ENCODE measurements at places on chromosomes 5 and 9.
A peak's percentile ranks its signal among the peaks of the same experiment; 100 is the strongest.

- DNase-seq: peak; percentile 23
Measured at GRCh38 chr5:147822686-147823491, 8.6 kb downstream of the SPINK1 start.

DNA sequence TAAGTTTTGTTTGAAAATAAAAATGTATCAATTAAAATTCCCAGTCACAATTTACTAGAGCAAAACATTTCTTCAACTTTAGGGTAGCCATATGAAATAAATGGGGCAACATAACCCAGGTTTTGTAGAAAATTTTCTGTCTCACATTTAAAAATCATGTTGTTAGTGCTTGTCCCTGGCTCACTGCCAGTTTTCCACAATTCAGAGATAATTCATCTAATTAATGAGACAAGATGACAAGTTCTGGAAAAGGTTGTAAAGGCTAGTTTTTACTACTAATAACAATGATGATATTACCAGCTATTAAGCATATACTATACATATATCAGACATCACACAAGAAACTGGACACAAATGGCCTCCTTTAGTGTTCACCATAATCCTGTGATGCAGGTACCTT is 45.9 kb downstream of the MEGF9 start:
- DNase-seq: no peak

DNA sequence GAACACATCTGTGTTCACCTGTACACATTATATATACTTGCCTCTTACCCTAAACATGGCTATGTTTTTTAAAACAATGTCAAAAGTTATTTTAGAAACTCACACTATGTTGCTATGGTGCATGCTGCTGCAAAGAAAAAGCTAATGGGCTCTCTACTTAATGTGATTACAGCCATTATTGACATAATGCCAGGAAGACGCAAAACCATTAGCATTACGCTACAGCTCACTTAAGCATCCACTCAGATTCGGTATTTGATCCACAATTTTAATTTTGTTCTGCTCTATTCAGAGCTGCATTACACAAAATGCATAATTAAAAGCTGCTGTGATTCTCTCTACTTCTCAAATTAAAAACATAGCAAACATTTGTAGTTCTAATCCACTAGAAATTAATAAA is 395.2 kb downstream of the BNC2 start:
- DNase-seq: no peak

DNA sequence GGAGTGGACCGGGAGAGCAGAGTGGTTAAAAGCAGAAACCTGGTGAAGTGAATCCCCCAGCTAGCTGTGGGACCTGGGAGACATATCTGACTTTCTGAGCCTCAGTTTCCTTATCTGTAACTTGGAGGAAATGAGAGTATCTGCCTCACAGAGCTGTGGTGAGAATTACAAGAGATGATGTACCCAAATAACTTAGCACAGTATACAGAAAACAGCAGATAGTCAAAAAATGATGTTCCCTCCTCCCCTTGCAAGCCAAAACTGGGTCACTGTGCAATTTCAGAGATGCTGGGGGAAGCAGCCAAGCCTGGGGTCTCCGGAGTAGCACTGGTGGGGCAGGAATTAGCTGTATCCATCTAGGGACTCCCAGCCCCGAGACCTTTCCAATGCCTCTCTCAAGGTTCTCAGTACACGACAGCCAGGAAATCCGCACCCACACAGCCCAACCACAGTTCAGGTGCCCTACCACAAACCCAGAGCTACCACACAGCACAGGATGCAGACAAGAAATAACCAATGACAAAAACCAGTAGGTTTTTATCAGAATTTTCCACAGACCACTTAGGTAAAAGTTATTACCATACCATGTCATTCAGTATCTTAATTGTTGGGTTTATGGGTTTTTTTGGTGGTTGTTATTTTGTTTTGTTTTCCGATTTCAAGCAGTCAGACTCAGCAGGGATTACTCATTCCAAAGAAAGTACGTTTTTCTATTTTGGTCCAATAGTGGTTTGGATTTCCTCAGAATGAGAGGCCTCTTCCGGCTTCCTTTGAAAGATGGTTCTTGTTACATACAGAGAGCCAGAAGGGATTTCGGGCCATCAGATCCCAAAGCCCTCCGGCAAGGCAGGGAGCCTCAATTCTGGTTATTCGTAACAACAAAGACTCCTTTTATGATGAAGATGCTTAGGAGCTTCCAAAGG is 4.9 kb upstream of the HRH2 start:
- DNase-seq: no peak

- DNase-seq: no peak
Measured at GRCh38 chr5:74382123-74382855, 258.2 kb downstream of the ENC1 start.

DNA sequence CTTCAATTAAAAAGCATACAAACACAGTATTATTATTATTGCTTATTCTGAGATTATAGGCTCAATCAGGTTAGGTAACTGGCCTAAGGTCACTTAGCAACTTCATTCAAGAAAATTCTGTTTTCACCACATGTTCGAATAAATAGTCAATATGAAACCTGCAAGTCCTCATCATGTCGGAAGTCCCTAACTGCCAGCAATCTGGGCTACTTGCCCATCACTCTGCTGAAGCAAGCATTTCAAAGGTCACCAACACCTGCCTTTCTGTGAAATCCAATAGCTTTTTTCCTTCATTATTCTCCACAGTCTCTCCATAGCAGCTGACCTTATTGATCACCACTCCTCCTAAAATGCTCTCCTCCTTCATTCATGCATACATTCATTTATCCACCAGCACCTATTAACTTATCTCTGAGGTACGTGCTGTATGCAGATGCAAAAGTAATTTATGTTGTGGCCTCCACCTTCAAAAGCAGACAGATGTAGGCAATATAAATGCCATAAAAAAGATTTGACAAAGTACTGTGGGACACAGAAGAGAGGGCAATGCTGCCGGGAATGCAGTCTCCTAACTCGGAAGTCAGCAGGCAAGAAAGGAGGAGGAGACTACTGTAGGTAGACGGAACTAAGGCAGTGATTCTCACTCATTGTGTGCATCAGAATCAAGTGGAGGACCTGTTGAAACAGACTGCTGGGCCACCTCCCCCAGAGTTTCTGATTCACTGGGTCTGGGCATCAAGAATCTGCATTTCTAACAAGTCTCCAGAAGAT is 310.9 kb downstream of the BNC2 start:
- DNase-seq: no peak

DNA sequence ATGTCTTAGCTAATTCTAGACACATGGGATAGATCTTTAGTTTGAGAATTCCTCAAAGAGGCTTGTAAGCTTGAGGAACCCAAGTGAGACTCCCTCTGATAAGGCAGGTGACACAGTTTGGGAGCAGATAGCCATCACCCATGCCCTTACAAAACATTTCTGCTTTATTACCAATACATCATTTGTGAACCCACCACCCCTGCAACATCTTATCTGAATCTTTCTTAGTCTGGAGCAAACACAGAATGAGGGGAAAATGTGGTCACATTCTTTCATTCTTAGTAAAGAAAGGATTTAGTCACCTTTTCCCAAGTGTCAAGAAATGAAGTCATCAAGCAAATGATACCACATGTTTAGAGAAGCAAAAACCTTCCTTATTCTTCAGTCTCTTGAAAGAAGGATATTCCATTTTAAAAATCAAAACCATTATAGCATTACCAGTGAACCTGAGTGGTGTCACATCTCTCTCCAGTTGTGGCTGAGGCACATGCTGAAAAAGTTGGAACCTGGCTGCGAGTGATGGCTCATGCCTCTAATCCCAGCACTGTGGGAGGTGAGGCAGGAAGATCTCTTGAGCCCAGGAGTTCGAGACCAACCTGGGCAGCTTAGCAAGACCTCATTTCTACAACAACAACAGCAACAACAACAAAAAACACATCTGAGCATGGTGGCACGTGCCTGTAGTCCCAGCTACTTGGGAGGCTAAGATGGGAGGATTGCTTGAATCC is 65.9 kb downstream of the PRKACG start:
- no peak for DNase-seq

DNA sequence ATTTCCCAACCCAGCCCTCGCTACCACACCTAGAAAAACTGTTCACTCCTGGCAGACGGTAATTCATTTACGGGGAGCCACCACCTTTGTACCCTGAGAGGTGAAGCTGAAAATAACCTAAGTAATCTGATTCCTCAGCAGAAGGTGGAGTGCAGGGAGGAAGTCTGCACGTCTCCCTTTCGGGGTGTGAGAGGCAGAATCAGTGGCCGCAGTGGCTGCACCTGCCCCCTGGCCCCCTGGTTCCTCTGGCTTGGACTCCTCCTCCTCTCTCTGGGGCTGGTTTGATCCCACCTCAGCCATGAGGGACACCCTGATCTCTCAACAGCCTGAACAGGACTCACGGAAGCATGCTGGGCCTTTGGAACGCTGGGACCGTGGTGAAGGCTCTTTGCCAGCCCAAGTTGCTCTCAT is 10.5 kb downstream of the TMEM174 start:
- DNase-seq: no peak

- no peak for DNase-seq
Measured at GRCh38 chr5:106699198-106699597, 971.5 kb downstream of the EFNA5 start.

- no peak for DNase-seq
Measured at GRCh38 chr5:144298658-144299057, 128.0 kb downstream of the KCTD16 start.

DNA sequence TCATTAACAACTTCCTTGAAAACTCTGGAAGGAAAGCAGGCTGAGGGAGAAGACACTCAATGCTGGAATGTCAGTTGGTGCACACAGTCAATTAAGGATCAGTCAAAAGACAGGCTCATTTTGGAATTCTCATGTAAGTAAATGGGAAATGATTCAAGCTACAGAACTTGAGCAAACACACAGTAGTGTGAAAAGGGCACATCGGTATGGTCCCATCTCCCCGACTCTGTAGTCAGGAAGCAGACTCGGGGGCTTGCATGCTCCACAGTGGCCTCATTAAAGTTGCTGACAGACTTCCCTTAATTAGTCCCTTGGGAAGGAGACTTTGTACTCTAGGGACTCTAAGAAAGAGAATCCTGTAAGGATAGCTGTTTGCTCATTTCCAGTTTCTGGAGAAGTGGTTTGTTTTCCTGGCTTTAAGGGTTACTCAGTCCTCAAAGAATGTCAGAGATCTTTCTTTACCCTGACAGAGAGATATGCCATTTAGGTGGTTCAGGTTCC is 339.2 kb downstream of the ADAMTS6 start:
- DNase-seq: no peak

GRCh38 chr5:131186561-131187256 is 16.0 kb downstream of the LYRM7 start:
- DNase-seq: no peak
